ENCODE measurements at places on chromosomes 4 and X.

- no peak for DNase-seq
Measured at GRCh38 chr4:109214622-109215301, 87.7 kb downstream of the COL25A1 start.

DNA sequence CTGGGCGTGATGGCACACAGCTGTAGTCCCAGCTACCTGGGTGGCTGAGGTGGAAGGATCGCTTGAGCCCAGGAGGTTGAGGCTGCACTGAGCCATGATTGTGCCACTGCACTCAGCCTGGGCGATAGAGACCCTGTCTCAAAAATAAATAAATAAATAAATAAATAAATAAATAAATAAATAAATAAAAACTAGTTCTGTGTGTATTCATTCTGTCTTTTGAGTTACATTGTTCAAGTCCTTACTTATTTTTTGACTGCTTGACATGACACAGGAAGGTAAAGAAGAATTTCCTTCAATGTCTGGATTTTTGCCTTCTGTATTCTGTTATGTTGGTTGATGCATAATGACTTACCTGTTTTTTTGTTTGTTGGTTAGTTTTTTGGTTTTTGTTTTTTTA lies 2.2 kb upstream of the NAA10 start:
- no peak for DNase-seq

- DNase-seq = no peak
Measured at GRCh38 chrX:152155766-152156310, 17.5 kb upstream of the MAGEA10 start.

- no peak for DNase-seq
Measured at GRCh38 chr4:77844363-77844762, 18.3 kb upstream of the MRPL1 start.

- no peak for DNase-seq
Measured at GRCh38 chr4:1404573-1405253, 1.5 kb downstream of the NKX1-1 start.

GRCh38 chrX:45164021-45164621 lies 36.6 kb downstream of the DIPK2B start:
- DNase-seq = no peak

GRCh38 chrX:48826135-48826875 lies at the start of gene ERAS:
ERAS (plus strand) TSS chrX:48826513; CDS start chrX:48829124, 2,611 bp downstream.
- no peak for DNase-seq

- DNase-seq = no peak
Measured at GRCh38 chr4:174490451-174490961, 31.8 kb downstream of the HPGD start.

DNA sequence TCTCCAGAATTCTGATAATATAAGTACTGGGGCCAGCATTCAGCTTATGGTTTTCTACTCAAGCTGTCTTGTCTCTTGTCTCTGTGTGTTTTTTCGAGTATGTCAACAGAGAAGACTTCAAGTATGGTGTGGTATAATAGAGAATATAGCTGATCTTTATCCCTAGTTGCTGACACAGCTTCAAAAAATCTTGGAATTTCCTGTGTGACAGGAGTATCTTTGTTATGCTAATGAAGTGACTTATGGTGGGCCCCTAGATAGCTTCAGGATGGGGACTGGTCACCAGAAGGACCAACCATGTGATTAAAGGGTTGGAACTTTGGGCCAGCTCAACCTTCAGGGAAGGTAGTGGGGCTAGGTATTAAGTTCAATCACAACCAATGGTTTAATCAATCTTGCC lies 2.9 kb downstream of the GPRASP3 start:
- no peak for DNase-seq

DNA sequence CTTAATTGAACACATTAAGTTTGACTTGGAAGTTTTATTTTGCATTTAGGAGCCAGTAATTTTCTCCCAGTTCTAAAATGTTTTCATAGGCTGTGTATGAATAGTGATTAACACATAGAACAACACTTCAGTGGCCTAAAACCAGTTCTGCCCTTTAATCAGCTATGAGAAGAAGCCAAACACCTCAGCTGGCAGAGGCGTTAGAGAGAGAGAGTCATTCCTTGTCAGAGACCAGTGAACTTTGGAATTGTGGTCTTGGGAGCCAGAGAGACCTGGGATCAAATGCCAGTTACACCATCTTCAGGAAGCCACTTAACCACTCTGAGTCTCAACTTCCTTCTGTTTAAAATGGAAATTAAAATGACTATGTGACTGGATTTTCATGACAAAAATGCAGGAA lies 39.3 kb upstream of the PRPS2 start:
- no peak for DNase-seq

GRCh38 chr4:139266583-139267257 lies 13.3 kb downstream of the MGARP start:
- DNase-seq = peak; percentile 2

DNA sequence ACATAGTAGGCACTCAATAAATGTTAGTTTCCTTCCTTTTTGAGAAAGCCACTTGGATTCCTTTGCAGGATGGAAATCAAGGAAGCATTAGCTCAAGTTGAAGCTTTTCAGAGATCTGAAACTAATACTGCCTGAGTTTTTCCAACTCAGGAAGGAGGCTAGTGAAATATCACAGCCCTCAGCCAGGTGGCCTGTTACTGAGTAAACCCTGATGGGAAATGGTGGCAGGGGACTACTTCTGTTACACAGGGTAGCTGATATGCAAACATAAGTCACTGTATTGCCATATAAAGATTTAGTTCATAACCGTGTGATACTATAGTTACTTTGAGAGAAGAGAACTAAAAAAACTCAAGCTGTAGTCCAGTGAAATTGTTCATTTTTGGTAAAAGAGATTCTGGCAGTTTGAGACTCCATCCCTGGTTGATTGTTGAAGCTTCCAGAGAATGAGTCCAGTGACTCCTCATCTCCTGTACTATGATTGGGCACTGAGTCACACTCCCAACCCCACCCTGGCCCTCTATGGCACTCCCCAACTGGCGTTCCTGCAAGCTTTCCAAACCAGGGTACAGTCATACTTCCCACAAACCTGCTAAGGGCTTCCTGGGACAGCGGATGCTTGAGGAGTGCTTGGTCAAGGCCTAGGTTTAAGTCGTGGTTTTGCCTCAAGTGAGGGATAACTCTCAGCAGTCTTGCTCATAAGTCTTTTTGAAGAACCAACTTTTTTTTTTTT lies 81.8 kb downstream of the MID1IP1 start:
- no peak for DNase-seq

GRCh38 chr4:157655096-157655809 lies 434.7 kb downstream of the GRIA2 start:
- DNase-seq = no peak

- no peak for DNase-seq
Measured at GRCh38 chrX:137926090-137926489, 360.2 kb downstream of the ZIC3 start.

- DNase-seq = no peak
Measured at GRCh38 chrX:130746709-130747342, 156.2 kb downstream of the ENOX2 start.

DNA sequence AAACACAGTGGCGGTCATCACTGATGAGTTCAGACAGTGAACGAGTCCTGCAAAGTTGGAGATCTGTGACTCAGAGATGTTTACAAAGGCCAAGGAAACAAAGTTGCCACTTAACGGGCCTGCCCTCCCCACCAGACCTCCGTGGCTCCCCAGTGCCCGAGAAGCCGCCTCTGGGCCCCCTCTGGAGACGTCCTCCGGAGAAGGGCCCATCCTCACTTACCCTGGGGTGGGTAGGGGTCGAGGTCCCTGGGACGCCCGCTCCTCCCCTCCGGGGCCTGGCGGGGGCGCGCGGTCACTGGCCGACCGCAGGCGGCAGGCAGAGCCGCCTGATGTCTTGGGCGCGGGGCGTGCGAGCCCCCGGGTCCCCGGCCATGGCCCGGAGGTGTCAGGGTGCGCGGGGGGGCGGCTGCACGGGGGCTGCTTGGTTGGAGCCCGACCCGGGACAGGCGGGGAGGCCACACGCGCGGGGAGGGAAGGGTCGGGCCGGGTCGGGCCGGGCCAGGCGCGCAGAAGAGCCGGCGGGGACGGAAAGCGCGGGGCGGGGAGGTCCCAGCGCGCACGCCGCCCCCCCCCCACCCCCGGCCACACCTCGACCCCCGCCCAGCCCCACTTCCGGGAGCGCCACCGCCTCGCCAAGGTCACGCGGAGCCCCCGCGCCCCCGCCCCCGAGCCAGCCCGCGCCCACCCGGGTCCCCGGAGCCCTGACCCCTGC lies 529 bp downstream of the DHRSX start:
- no peak for DNase-seq

GRCh38 chrX:57232658-57233360 lies 53.7 kb upstream of the FAAH2 start:
- DNase-seq = no peak

DNA sequence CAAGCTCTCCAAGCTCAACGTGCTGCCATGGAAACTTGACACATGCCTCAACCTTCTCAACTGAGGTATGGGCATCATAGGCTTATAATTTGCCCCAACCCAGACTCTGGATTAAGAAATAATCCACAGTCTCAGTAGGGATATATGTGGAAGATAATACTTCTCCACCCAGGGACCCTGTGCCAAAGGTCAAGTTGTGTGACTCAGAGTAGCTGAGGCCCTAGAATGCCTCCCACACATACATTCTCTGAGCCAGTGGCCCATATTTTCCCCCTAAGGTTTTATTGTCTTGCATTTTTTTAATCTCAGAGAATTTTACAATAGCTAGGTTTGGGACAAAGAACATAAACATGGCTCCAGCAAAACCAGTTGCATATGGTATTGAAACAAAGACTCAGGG lies 283.1 kb downstream of the IDS start:
- DNase-seq = no peak

GRCh38 chr4:92266521-92266920 lies 37.2 kb upstream of the GRID2 start:
- DNase-seq = no peak

- DNase-seq = no peak
Measured at GRCh38 chr4:185512516-185512915, 22.8 kb downstream of the PDLIM3 start.

DNA sequence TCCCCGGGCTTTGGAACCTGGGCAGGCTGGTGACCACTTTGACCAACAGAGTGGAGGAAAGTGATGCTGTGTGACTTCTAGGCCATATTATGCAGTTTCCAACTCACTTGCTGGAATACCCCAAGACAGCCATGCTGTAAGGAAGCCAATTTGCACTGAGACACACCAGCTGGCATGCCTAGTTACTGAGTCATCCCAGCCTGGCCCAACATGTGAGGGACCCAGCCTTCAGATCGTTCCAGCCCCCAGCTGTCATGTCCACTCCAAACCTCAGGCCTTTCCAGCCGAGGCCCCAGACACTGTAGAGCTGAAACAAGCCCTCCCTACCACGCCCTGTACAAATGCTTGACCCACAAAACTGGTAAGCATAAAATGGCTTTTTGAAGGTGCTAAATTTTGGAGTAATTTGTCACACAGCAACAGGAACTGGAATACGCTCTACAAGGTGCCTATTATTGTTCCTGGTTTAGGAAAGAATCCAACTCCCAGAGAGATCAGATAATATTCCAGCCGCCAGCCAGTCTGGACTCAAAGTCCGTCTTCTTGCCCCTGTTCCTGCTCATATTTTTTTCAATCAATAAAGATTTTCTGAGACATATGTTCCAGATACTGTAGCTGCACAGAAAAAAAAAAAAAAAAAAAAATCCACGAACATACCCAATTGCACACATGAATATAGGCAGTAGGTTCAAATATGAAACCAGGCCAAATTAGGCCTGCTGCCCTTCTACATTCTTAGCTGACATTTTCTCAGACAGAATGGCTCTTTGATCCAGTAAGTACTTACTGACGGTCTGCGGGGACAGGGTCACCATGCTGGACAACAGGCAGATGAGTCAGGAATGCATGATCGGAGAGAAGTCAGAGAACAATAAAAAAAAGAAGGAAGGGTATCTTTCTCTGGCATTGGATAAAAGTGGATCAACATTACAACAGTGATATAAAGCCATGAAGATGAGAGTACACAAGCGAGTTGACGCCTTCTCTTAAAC lies 35.1 kb downstream of the SH3KBP1 start:
- DNase-seq = no peak

DNA sequence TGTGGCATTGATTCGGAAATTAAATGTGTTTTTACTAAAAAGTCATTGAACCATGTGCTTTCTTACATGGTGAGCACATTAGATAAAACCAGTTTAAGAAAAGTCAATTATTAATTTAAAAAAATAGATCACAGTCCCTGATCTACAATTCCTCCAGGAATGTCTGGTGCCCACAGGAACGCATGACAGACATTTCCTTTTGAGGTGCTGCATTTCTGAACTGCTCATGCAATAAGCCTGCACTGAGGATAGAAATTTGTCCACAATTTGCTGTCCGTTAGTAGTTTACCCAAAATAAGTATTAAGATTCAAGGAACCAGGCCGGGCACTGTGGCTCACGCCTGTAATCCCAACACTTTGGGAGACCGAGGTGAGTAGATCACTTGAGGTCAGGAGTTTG lies 8.2 kb upstream of the ADAMTS3 start:
- DNase-seq = no peak

DNA sequence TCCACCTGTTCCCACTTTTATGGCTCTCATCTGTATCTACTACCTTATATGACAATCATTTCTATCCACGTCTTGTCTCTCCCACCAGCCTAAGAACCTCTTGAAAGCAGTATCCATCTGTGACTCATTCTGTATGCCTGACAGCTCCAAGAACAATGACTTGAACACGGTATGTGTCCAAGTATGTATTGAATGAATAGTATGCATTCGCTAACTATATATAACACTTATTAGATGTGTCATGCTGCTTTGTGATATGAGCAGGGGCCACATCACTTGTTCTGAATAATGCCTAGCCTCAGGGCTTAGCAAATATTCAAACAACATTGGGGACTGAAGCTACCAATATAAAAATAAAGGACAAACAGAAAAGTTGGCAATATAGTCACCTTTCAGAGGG lies 4.9 kb downstream of the OPHN1 start:
- DNase-seq = no peak

DNA sequence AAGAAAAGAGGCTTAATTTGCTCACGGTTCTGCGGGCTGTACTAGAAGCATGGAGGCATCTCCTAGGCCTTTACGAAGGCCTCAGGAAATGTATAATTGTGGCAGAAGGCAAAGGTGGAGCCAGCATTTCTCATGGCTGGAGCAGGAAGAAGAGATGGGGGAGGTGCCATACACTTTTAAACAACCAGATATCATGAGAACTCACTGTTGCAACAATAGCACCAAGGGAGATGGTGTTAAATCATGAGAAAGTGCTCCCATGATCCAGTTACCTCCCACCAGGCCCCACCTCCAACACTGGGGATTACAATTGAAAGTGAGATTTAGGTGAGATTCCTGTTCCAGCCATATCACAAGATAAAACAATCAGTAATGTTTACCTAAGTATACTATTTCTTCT lies 45.5 kb downstream of the MTHFD2L start:
- DNase-seq = no peak

- no peak for DNase-seq
Measured at GRCh38 chr4:48375651-48376304, 34.4 kb downstream of the SLAIN2 start.

- DNase-seq = no peak
Measured at GRCh38 chr4:177311589-177311988, 1.9 kb downstream of the NEIL3 start.

Data from activated naive CD4-positive, alpha-beta T cell (primary cell).